MV-4-11 (cell line): ENCODE measurements at places on chromosomes 4 and X.

DNA sequence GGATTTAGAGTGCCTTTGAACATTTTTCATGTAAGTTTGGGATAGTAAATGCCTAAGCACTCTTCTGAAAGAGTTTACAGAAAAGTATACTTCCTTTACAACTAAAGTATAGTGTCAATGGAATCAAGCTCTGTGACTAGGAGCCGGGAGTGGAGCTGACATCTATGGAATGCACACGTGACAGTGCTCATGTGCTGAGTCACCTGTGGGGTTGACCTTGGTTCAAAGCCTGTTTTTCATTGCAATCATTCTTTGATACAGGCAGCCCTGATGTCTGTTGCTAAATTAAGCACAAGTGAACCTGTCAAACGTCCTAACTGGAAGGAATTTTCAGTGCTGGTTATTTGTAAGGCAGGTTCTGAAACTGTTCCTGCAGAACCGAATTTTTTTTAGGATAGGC lies 82.5 kb downstream of the GPAT3 start:
- DNase-seq, result no peak

- peak; percentile 23 for DNase-seq
Measured at GRCh38 chrX:112147206-112147605, 64.6 kb upstream of the TRPC5 start.

- DNase-seq, result no peak
Measured at GRCh38 chrX:119552508-119552907, 12.7 kb downstream of the STEEP1 start.

GRCh38 chr4:26013629-26014028 lies 99.6 kb downstream of the SMIM20 start:
- no peak for DNase-seq

DNA sequence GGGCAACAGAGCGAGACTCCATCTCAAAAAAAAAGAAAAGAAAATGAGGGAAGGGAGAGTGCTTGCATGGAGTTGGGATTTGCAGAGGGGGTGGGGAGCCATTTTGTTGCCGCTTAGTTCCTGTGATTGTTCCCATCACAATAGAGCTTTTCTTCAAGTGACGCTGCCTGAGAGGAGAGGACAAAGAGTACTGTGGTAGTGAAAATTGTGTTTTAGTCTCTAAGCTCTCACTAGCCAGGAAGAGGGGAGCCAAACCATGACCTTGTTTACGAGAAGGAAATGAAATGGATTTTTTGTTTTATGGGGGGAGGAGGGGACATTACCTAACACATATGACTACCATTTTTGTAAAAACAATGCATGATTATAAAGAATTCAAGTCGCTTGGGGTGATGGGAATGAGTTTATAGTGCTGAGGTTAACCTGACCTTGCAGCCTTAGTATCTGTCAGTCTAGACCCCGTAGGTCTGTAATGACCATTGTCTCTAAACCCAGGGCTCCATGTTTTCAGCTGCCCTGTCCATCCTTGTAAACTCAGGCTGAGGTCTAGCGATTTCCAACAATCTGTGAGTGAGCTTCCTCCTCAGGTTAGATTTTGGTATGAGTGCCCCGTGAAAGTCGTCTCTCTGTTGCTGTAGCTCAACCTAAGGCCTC lies 18.8 kb downstream of the SRD5A3 start:
- no peak for DNase-seq

DNA sequence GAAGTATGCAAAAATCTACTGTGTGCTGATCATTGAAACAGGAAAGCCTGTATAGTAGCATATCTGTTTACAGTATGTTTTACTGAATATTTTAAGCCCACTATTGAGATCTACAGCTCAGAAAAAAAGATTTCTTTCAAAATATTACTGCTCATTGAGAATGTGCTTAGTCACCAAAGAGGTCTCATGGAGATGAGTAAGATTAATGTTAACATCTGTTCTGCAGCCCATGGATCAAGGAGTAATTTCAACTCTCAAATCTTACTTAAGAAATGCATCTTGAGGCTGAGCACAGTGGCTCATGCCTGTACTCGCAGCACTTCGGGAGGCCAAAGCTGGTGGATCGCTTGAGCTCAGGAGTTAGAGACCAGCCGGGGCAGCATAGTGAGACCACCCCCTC lies 3.3 kb downstream of the RNF4 start:
- DNase-seq, result no peak

DNA sequence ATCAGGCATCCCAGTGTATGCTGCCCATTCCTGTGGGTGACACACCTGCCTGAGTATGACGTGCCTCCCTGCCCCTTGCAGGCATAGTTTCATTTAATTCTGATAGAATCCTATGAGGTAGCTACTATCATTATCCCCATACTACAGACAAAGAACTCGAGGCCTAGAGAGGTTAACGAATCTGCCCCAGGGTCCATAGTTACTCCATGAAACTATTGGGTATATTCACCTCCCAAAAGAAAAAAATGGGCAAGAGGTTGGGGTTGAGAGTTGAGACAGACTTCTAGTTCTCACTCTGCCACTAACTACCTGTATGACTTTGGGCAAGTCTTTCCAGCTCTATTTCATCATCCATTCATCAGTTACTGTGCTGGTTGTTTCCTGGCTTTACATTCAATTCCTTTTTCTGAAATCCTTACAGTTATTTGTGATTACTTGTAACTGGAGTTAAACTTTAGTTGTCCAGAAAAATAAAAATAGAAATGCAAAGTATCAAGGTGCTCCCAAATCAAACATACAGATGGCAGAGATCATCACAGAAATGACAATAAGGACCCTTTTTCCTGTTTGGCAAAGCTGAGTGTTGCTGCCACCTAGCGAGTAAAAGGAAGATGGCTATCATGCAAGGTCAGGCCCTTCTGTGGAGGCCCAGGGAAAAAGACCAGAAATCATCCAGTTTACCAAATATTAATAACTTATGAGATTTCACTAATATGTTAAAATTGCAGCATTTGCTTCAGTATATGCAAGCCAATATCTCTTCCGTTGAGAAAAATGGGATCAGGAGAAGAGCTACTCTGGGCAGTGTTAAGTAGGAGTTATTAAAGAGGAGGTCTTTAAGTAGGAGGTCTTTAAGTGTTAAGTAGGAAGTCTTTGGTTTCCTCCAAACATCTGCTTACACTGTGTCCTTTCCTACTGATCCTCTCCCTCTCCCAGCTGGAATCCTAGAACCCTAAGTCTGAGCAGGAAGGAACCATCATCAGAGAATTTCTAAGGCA lies 17.1 kb upstream of the MAP7D3 start:
- no peak for DNase-seq

DNA sequence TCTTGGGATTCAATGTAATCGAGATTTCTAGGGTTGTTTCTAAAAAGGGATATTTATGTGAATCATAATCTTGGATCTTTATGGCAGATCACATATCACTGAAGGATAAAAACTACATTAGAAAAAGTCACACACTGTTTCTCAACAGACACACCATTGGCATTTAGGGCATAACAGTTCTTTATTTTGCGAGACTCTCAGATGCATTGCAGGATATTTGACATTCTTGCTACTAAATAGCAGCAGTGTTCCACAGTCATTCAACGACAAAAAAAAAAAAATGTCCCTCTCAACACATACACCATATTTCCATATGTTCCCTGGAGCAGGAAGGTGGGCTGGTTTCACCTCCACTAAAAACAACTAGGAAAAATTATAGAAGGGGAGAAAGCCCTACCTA lies 243.4 kb upstream of the PCDH18 start:
- DNase-seq, result no peak

DNA sequence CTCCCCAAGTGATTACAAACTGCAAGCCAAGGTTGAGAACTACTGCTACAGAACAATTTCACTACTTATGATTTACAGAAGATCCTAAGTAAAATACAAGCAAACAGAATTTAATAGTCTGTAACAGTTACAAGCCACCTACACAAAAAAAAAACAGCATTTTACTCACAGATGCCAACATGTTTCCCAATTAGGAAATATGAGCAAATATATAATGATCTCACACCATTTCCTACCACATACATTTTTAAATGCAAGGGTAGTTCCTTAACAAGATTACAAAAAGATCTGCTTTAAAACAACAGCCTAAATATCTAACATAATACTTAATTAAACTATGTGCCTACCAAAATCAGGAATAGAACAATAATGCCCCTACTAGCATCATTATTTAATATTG lies 63.4 kb downstream of the EFHC2 start:
- DNase-seq, result no peak

- no peak for DNase-seq
Measured at GRCh38 chr4:84927428-84927827, 39.1 kb downstream of the WDFY3 start.

GRCh38 chr4:10730590-10730989 lies 46.0 kb upstream of the CLNK start:
- DNase-seq, result no peak

GRCh38 chr4:2832309-2832980 lies 11.2 kb upstream of the ADD1 start:
- no peak for DNase-seq

DNA sequence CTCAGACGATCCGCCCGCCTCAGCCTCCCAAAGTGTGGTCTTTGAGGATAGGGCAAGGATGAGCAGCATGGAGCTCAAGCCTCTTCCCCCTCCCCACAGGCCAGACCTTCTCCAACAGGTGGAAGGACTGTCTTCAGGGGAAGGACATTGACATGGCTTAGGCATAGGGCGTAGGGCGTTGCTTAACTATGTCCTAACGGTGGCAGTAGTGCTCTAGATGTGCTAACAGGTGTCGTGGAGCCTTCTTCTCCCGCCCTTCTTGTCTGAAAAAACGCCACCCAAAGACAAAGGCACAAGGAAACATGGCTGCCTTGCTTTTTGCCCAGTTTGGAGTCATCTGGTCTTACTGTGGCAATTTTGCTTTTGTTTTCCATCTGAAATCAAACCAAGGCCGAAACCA lies 219.8 kb downstream of the OR13H1 start:
- DNase-seq, result no peak

GRCh38 chr4:17997129-17997528 lies 24.4 kb downstream of the LCORL start:
- no peak for DNase-seq

DNA sequence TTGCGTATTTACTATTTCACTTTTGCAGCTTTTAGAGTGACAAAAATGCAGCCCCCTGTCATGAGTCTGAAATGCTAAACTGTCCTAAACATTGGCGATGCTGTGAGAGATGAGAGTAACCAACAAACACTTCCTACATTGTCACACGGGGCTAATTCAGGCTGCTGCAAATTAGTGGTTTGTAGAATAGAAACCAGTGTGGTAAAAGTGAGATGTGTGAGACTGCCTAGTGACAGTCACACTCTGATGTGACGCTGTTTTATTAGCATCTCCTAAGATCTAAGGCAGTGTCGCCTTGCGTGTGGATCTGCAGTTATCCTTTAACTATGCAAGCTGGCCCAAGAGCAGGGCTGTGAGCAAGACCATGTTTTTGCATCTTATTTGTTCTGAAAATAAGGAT lies 800.2 kb upstream of the TENM3 start:
- DNase-seq, result no peak

DNA sequence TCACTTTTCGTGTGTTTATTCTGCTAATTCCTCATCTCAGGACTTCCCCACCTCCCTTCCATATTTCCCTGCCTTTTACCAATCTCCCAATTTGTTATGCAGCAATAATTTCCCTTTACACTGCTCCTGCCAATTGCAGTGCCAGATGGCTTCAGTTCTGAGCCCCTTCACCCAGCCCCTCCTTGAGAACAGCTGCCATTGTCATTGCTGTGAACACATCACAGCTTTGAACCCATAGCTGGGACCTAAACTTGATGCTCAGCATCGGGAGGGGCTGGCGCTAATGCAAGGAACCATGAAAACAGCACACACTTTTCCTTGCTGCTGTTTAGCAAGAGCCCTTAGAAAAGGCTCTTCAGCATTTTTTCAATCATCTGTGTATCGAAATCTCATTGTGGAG lies 104.9 kb downstream of the ALPK1 start:
- no peak for DNase-seq

GRCh38 chrX:39974270-39974669 lies 123.5 kb downstream of the BCOR start:
- DNase-seq, result no peak

DNA sequence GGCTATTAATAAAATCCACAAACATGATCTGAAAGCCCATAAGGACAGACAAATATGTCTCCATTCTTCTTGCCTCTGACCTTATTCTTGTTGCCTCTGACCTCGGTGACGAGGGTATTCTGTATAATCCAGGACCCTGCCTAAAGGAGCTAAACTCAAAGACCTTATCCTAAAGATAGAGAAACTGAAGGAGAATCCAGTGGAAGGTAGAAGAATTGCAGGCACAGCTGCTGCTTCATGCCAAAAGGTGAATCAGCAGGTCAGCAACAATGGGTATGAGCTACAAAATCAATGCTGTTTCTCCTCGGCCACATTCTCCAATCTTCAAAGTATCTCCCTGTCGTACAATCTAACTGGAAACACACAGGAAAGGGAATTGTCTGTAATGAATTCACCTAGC lies 71.4 kb downstream of the INTS6L start:
- DNase-seq, result no peak

DNA sequence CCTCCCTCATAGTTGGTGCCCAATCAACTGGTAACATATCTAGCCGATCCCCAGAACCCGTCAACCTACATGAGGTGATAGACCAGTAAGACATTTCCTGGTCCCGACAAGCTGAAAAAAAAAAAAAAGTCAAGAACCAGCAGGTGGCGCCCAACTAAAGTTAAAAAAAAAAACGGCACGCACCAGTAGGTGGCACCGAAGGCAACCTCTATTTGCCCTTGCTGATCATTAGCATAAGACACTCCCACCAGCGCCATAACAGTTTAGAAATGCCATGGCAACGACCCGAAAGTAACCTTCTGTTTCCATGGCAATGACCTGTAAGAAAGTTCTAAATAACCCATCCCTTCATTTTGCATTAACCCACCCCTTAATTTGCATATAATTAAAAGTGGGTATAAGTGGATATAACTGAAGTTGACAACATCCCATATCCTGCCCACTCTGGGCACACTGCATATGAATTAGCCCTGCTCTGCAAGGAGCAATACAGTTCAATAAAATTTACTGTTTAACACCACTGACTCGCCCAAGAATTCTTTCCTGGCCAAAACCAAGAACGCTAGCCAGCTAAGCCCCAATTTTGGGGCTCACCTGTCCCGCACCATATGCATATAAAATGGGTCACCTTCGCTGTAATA lies 83.9 kb upstream of the SPANXB1 start:
- DNase-seq, result peak; percentile 73

- no peak for DNase-seq
Measured at GRCh38 chrX:47175588-47175980, 18.0 kb upstream of the UBA1 start.

DNA sequence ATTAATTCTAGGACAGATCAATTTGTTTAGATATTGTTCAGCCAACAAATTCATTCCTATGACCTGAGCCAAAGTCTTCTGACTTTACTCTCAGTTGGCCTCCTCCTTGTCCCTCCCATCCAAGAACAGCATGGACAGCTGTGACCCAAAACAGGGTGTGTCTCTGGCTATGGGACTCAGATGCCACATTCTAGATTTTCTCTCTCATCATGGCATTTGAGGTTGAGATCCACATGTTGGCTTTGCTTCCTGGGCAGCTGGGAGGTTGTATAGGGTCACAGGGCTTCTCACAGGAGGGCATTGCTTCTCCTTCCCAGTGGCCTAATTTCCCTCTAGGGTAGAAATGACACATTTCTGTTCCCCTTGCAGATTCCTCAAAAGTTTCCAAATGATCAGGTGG lies 22.6 kb upstream of the EGF start:
- DNase-seq, result no peak

GRCh38 chrX:40460926-40461325 lies 119.8 kb upstream of the ATP6AP2 start:
- DNase-seq, result peak; percentile 25

GRCh38 chr4:5040856-5041620 lies 10.2 kb upstream of the STK32B start:
- DNase-seq, result peak; percentile 3
